CD4-positive, alpha-beta T cell treated with Interferon gamma for 1 hour (primary cell): ENCODE measurements at places on chromosomes 7 and 10.
A peak's percentile ranks its signal among the peaks of the same experiment; 100 is the strongest.

GRCh38 chr10:125462845-125463244, 220.1 kb downstream of the TEX36 start:
- no peak for DNase-seq

DNA sequence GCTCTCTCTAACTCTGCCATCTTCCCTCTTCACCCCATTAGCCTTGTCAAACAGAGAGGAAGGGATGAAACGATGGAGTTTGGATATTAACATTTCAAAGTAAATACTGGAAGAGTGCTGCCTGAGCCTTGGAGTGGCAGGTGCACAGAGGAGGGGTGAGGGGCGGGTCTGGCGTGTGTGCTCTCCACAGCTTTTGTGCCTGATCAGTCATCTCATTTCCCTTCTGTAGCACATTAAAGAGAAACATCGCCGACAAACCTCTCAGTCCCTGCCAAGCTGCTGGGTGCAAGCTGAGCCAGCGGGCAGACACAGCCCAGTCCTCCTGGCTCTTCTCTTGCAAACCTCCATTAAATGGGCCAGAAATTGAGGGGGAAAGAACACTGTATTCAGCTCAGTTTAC, 76.2 kb downstream of the SLIT1 start:
- DNase-seq, result no peak

DNA sequence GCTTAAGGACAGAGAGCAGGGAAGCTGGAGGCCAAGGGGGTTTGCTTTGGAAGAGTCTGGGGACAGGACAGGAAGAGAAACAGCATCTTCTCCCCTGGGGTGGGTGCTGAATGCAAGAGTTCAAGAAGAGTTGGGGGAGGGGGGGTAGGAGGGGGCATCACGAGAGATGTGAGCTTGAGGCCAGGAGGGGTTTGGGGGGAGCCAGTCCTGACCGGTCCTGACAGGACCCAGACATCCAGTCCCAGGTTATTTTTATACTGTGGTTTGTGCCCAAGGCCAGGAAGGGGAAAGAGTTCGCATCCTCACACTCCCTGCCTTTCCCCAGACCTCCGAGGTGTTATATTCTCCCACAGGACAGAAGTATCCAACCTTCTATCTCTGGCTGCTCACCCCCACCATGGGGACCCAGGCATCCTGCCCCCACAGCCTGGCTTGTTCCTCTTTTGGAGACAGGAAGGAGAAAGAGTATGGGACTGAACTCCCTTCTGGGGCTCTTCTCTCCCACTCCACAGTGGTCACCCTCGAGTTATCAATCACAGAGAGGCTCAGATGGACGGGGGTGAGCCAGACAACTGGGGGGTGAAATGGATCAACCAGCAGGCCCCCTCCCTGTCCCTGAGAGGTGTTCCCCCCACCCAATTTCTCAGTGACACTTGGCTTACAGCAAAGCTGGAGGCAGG, 2.8 kb downstream of the TSC22D4 start:
- DNase-seq, result no peak

DNA sequence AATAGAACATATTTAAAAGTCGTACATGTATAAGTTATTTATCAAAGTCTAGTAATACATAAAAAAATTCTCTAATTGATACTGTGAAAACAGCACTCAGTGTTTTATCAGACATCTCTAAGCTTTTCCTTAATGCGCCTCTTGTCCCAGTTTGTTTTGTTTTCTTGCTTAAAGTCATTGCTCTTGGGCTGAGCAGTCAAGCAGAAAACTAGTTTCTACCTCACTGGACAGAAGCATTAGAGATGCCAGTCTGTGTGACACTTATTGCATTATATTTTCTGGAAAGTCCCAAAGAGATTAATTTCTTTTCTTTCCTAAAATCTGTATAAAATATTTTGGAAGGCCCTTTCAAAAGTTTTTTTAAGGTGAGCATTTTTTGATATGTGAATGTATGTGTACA, 236.2 kb downstream of the PCLO start:
- DNase-seq, result no peak

DNA sequence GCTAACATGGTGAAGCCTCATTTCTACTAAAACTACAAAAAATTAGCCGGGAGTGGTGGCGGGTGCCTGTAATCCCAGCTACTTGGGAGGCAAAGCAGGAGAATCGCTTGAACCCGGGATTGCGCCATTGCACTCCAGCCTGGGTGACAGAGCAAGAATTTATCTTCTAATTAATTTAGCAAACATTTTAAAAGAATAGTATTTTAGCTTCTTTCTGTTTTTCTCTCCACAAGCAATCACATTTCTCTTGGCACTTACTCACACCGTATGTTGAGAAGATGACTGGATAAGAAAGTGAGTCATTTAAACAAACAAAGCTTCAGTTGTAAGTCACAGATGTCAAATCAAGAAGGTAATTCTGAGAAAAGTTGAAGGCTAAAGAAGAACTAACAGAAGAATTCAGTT, 264.0 kb downstream of the ARL4A start:
- no peak for DNase-seq

DNA sequence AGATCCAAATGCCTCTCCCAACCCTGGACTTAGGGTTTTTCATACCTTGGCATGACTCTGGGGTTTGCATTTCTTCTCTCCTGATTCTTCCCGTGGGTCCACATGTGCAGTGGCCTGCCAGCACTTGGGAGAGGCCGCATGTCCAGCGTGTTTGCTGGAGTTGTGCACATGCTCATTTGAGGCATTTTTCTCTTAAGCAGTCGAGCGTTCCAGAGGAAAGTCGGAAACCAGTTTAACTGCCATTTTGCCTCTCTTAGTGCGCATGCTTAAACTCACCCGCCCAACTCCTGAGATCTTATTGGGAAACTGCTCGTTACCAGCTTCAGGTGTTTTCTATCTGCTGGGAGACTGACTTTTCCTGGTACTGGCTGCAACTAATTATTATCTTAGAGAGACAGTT, 888.4 kb upstream of the PHF14 start:
- no peak for DNase-seq

GRCh38 chr7:7848246-7848645, 120.3 kb upstream of the GLCCI1 start:
- DNase-seq, result no peak

DNA sequence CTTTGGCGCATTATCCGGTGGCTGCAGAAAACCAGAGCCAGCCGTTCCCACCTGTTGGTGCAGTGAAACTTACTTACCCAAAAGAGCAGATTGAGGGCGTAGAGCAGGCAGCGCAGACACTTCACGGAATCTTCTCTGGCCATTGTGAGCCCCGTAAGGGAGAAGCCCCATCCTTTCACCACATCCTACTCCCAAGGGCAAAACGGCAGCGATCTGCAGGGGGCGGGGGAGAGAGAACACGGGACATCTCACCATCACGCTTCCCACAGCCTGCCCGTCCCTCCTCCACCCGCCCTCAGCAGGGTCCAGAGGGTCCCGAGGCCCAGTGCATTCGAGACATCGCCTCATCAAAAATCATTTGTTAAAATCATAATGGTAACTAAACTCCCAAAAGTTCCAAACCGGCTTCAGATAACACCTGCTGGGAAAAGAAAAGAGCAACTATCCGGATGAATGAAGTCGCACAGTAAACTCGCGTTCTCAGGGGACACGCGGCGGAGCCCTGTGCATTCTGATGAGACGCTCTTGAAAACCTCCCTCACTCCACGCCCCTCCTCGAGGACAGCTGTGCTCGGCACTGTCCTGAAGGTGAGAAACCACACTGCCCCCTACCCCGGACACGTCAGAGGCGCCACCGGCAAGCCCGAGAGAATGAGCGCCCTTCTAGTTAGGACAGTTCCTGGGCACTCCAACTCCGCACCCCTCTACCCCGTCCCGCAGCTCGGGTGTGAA, 1.2 kb downstream of the TSPAN12 start:
- DNase-seq, result no peak

GRCh38 chr7:82548141-82548688, 104.6 kb upstream of the CACNA2D1 start:
- no peak for DNase-seq

- DNase-seq, result no peak
These were observed 9.5 kb upstream of the TAC1 start for GRCh38 chr7:97722386-97722785.

GRCh38 chr10:21600804-21601433, 66.9 kb downstream of the MLLT10 start:
- no peak for DNase-seq

GRCh38 chr10:74628136-74628535, 198.3 kb upstream of the KAT6B start:
- no peak for DNase-seq

DNA sequence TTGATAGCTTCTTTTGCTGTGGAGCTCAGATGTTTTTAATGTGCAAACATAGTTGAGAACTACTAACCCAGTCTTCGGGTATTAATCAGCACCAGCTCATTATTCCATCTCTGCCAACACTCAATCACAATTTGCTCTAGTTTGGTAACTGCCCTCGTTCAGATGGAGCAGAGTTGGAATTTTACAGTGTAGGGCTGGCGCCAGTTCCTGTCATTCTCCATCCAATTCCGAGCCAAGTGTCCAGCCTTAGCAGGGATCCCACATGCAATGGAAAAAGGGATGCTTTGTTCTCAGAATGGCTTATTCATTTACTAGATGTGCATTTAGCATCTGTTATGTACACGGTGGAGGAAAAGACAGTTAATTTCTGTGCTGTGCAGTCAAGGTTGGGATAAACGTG, 504.5 kb upstream of the GALNT17 start:
- no peak for DNase-seq

DNA sequence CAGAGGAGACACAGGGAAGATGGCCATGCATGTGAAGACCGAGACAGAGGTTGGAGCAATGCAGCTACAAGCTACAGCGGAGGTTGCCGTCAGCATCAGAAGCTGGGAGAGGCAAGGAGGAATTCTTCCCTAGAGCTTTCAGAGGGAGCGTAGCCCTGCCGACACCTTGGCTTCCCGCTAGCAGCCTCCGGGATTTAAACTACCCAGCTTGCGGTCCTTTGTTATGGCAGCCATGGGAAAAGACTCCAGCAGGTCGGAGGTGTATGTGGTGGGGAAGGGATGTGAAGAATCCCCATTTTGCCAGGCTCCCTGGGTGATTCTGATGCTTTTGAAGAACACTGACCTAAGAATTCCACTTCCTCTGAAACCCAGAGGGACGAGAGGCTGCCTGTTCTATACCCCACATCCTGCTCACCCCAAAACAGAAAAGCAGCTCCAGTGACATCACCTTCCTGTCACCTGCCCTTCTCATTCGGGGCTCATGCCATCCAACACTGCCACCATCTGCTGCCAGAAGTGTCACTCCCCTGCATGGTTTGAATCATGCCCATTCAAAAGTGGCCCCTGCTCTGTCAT, 3.3 kb upstream of the SEPHS1 start:
- peak; percentile 43 for DNase-seq

DNA sequence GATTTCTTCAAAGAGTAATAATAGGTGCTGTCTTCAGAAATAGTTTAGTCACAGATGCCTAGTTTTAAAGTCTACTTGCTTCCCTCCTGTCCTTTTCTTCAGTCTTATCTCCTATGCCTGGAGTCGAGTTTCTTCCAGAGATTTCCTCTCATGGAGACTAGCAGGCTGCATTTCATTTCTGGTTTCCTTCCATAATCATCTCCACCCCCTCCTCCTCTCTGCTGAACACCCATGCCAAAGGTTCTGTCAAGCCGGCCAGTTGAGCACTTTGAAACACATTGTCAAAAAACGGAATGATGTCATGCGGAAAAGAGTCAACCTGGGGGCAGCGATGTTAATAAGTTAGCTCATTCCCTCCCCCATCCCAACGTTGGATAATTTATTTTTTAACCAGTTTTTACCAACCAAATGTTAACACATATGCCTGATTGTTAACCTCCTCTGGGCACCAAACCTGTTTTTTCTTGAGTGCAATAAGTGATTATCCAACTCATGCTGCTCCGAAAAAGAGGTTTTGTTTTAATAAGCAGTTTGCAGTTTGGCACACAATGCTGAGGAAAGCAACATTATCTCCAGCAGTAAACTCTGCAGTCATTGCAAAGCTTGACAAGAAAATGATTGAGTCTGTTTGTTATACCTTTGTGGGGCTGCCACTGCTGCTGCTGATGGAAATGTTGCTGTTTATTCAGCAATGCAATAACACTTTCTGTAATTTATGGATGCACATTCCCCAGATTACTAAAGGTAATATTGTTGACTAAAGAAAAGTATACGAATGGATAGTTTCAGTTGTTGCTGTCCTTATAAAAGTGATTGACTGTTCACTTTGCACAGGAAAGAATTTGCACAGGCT, 161.6 kb downstream of the LRMDA start:
- no peak for DNase-seq

DNA sequence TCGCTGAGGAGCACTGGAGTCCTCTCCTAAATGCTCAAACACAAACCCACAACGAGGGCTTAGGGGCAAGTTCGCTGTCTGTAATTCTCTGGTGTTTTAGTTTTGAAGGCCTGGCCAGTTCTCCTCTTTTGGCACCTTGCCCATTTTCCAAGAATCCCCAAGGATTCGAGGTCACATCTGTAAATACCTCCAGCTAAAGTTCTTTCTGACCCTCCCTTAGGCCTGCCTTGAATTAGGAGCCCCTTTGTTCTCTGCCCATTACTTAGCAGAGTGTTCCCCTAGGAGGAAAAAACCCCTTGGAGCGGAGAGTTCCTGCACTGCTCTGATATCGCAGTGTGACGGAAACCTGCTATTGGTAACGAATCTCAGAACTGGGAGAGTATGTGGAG, 743 bp upstream of the PYROXD2 start:
- DNase-seq, result no peak

DNA sequence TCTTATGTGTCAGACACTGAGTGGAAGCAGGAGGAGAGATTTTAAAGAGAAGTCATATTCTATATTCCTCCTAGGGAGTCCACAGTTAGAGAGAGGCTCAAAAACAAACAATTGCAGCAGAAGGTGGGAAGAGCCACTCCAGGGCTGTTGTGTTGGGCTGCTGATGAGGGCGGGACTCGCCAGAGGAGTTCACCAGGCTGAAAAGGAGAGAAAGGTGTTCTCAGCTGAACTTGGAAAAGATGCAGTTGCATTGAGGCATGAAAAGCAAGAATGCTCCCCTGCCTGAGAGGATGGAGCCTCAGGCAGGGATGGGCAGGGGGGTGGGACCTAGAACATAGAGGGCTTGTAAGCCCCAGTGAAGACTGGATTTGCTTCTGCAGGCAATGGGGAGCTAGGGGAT, 324.2 kb downstream of the CXCL12 start:
- DNase-seq, result no peak

DNA sequence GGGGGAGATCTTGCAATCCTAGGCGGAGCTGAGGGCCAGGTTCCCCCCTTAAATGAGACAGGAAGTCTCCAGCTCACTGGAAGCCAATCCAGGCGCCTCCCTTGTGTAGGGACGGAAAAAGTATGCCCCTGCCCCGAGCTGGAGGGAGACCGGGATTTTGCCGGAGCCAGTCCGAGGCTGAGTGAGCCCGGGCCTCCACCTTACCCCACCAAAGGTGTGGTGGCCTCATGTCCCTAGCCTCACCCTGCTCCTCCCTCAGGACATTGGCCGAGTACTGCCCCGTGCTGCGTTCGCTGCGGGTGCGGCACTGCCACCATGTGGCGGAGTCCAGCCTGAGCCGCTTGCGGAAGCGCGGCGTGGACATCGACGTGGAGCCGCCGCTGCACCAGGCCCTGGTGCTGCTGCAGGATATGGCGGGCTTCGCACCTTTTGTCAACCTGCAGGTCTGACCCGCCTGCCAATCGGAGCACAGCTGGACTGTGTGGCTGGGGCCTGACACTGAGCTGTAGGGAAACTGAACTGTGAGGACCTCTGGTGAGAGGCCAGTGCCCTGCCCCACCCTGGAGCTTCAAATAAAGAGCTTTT, 2.0 kb downstream of the FBXL15 start:
- DNase-seq, result peak; percentile 68

GRCh38 chr7:101677797-101678479, 48.8 kb upstream of the MYL10 start:
- DNase-seq, result peak; percentile 15
